ENCODE measurements at places on chromosomes 4 and X.

GRCh38 chr4:145773581-145774234 lies 93.8 kb downstream of the C4orf51 start:
- DNase-seq, result no peak

GRCh38 chr4:25487155-25487554 lies 110.1 kb downstream of the ANAPC4 start:
- DNase-seq, result no peak

DNA sequence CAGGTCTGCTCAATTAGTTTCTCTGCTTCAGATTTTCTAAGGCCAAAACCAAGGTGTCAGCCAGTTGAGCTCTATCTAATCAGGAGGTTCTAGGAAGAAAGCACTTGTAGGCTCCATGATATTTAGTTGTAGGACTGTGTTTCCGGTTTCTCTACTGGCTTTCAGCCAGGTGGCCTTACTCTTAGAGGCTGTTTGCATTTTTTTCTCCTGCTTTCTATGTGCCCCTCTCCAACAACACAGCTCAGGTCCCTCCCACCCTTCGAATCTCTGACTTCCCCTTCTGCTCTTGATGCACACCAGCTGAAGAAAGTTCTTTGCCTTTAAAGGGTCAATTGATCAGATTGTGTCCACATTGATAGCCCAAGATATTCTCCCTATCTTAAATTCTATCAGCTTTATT lies 245.2 kb downstream of the RAB28 start:
- DNase-seq, result no peak

GRCh38 chr4:95432466-95432865 lies 116.3 kb downstream of the UNC5C start:
- DNase-seq, result peak; percentile 45

GRCh38 chr4:97720869-97721432 lies 422.3 kb downstream of the STPG2 start:
- peak; percentile 12 for DNase-seq

DNA sequence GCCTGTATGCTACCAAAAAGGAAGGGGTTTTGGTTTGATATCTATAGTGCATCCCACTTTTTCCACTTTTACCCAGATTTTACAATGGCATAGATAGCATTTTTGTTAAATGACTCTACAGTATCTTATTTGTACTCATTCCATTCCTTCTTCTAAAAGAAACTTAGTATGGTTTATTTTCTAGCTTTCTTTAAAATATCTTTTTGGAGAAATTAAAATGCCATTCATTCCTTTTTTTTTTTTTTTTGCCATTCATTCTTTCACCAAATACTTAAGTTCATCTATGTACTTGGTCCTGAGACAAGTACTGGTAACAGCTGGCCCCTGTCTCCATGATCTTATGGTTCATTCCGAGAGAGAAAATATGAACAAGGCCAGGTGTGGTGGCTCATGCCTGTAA lies 49.1 kb downstream of the MID1 start:
- no peak for DNase-seq

DNA sequence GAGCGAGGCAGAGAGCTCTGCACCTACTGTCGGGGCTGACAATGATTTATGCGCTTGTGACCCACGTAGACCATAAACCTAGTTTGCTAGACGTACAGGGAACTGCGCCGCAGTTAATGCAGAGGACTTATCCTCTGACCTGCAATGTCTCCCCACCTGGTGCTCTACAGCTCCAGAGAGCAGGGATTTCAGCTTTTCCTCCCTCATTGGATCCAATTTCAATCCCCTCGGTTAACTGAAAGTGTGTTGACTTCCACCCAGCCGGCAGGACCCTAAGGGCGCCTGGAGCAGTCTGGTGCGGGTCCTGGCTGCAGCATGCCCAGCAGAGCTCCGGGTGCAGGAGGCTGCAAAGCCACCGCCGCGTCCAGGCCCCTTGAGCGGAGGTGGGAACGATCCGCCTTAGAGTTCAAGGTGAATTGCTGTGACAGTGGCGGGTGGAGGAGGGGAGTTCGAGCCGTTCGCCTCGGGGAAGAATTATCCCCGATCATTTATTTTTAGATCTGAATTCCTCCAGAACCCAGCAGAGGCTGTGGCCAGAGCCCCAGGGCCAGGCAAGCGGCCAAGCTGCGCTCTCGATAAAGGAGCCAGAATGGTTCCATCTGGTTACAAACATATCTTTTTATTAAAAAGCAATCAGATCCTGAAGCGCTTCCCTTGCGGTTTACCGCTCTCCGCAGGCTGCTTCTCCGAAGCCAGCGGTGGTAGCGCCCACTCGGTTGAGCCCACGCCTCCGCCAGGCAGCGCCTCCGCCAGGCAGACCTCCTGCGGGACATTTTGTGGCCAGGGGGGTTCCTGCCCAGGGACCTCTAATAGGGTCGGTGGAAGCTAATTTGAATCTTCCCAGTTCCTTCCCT lies 66.0 kb downstream of the FBXO8 start:
- DNase-seq, result no peak

DNA sequence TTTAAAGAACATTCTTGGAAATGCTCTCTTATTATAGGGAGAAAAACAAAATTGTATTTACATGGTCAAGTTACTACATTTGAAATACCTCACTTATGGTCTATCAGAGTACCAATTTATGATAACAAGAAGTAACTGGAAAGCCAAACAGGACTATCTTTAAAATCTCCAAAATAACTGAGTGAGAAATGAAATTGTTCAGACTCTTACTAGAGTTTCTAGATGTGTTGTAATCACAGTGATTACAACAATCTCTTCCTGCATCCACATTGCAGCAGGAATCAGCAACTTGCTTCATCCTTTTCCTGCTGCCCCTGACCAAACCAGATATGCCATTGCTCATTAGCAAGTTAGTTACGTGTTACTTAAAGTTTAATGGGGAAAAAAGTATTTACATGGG lies 245.2 kb upstream of the SMIM31 start:
- DNase-seq, result no peak

DNA sequence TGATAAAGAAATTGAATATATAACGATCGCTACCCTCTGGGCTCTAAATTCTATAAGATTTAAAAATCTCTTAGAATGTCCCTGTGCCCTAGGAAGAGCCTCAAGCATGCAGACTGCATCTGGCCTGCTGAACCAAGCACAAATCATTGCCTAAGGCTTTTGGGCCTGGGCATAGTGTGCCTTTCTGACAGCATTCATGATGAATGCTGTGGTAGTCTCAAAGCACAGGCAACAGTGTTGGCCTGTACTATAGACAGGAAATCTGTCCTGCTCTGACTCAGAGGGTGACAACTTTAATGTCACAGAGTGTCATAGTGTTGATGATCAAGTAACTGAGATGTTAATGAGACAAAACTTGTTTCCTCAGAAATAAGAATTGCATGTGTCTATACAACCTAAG lies 717.3 kb downstream of the STIM2 start:
- DNase-seq, result no peak

DNA sequence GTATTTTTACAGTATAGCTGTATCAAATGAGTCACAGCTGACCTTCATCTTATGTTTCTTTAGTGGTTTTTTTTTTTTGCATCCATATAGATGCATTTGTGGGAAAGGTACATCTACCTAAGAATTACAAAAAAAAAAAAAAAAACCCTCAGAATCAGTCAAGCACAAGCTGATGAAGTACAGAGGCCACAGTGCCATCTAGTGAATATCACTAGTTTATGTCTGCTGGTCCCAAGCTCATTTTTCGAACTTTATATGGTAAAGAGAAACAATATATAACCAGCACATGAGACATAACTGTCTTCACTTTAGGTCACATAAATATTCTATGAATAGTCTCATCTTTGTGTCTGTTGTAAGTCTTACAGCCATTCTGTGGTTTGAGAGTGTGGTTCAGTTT lies 220.1 kb downstream of the DLG3 start:
- peak; percentile 5 for DNase-seq

Measured in renal pelvis (tissue), 12 donors.